ENCODE measurements at places on chromosomes 11 and 22.

DNA sequence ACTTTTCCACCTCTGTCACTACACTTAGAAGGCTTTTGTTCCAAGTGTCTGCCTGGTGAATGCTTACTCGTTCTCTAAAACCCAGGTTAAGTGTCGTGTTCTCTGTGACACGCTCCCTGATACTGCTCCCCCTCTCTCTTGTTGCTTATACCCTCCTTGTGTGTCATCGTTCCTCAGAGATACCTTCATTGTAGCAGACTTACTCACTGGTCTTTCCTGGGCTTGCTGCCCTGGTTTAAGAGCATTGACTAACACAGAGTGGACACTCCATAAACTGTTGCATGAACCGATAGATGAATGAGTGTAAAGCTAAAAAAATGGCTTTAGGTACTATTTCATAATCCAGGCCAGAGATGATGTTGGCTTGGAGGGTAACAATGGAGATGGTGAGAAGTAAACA lies 171.3 kb downstream of the GRIK4 start:
- no peak for DNase-seq

DNA sequence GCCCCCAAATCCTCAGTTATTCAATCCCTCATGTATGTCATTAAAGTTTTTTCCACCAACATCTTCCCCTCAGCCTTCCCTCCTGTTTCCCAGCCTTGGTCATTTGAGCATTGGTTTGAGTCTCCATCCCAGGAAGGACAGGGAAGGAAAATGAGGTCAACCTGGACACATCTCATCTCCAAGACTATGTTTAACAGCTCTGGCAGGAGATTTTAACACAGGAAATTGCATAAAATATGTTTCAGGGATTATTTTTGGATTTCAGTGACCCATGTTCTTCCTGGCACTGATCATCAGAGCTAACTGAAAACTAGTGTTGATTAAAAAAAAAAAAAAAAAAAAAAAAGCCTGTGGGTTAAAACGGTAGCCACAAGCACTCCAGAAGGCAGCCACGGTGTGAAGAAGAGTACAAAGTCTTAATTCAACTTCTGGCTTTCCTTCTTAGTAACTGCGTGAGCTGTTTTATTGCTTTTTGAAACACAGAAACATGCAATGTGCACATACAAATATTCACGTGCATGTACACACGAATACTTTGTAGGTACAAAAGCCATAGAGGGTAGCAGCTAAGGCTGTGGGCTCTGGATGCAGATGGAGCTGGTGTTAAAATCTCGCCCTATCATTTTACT lies 164.4 kb upstream of the DDI1 start:
- DNase-seq: no peak

- DNase-seq: no peak
Observed at GRCh38 chr22:39367035-39367434, 17.2 kb downstream of the SYNGR1 start.

DNA sequence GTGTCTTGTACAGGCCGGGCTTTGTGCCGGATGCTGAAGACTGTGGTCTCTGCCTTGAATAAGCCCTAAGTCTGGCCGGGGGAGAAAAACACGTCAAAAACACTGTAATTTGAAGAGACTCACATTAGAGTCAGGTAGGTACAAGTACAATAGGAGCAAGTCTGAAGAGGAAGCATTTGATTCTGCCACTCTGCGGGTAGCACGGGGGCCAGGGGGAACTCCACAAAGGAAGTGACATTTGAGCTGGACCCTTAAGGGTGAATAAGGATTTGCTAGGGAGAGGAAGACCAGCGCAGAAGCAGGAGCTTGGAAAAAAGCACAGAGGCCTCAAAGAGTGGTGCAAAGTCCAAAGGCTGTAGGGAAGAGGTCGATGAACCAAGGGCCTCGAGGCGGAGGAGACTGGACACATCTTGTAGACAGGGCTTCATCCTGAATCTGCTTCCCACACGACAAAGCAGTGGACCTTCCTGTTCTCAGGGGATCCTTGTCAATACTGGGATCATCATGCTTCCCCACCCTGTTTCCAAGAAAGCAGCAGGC lies 38.7 kb downstream of the BUD13 start:
- no peak for DNase-seq

DNA sequence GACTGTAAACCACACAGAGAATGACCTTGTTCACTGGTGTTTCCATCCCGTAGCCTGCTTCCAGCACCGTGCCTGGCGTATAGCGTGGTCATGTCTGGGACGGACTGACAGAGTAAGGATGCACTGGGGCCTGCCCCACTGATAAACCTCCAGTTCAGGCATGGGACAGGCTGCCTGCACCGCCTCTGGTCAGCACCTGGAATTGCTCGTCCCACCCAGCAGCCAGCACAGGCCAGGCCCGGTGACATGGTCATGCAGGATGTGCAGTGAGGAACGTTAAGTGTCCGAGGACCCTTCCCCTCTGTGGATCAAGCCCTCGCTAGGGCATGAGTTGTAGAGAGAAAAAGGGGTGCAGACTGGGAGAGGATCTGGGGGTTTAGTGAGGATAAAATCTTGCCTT lies 44.8 kb downstream of the LMO1 start:
- no peak for DNase-seq

GRCh38 chr11:116644201-116644940 lies 128.4 kb downstream of the BUD13 start:
- DNase-seq: no peak

GRCh38 chr11:9972989-9973388 lies 309.1 kb downstream of the SWAP70 start:
- peak; percentile 7 for DNase-seq

- no peak for DNase-seq
Observed at GRCh38 chr11:113817162-113817561, 37.6 kb downstream of the CLDN25 start.
